ENCODE measurements at places on chromosomes 1 and 21. TPM values are rescaled to one million over a fixed set of nuclear protein-coding genes. Genes with fewer than 3 reads are reported as not detected.

Gene SPATA45
- total RNA-seq = not detected

GRCh38 chr1:191993549-191993948 is 164.7 kb upstream of the RGS18 start:
- no peak for DNase-seq

DNA sequence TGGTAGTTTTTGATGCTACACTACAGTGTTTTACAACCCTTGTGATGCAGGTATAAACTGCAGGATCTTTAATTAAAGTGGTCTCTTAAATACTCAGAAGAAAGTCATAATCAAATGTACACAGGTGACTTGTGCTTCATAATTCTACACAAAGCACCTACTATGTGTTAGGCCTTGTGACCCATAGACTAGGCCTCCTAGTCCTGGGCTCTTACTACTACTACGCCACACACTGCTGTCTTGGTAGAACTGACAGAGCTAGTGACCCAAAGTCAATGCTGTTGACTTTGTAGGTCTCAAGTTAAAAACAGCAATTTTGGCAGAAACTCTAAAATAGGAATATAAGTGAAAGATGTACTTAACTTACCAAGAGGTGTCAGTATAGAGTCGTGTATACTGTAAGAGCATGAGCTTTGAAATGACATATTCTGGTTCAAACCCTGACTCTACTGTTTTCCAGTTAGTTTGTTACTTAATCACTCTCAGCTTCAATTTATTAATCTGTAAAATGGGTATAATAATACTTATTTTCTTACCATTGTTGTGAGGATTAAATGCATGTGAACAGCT is 48.6 kb upstream of the LMO4 start:
- no peak for DNase-seq

DNA sequence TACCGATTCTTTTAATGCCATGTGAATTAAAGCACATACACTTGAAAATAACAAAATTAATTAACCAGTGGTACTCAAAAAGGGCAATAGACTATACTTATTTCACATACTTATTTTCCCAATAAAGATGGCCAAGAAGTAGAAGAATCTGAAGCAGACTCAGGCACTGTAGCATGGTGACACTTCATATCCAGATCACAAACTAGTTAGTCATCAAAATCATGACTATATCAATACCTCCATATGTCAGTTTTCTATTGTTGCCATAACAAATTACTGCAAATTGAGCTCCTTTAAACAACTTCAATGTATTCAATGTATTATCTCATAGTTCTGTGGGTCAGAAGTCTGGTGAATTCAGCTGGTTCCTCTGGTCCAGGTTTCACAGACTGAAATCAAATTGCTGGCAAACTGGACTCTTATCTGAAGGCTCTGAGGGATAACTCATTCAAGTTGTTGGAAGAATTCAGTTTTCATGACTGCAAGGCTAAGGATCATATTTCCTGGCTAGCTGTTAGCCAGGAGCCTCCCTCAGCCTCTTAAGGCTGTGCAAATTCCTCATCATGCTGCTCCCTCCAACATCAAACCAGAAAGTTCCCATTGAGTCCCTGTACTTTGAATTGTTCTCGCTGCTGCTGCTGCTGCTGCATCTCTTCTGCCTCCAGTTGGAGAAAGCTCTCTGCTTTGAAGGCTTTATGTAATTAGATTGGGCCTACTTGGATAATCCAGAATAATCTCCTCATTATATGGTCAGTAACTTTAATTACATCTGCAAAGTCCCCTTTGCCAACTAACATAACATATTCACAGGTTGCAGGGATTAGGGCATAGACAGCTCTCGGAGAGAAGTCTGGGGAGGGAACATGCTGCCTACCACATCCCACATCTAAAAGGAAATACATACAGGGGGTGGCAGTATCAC is 91.5 kb downstream of the MRPL39 start:
- DNase-seq = no peak

DNA sequence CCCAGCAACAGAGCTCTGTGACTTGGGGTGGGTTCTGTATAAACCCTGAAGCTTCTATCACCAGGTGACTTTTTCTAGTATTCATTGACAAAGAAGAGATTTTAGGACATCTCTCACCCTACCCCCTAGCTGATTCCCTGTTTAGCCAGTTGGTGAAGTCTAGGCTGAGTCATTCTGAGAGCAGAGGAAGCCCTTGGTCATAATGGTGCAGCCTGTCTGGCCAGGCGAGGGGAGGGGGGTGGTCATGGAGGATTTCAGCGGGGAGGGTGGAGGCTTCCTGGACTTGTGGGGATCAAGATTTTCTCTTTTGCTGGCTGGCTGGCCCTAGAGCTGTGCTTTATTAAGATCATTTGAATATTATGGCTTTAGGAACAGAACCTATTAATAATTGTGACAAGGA is 262.6 kb downstream of the CAMTA1 start:
- no peak for DNase-seq

DNA sequence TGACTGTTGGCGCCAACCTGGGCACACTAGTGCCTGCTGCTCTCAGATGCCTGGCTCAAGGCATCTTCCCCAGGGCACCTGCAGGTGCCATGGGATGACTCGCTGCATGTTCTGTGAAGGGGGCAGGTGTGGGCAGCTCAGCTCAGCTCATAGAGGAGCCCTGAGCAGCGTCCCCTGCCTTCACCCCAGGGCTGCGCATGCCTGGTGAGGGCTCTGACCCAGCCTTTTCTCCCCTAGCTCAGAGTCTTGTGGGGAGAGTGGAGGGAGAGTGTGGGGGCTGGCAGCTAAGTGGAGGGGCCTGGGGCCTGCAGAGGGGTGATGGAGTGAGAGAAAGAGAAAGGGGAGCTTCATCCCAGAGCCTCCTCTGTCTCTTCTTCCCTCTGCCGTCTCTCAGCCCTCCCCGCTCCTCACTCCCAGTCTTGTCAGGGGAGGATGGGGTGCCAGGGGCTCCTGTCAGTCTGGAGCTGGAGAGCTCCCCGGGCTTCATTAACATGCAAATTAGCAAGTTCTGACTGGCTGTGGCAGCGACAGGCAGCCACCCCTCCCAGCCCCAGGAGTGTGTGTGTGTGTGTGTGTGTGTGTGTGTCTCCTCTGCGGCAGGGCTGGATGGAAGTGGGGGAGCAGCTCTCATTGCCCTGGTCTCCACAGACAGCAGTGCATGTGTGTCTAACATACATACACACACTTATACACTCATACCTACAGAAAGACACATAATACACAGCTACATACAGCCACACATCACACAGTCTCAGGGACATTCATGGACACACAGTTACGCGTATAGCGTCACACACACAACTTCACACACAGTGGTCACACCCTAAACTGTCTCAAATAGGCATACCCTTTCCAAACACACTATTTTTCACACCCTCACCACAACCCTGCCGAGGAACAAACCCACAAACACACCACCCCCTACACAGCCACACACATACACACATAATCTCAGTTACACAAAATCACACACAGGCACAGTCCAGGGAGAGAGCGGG is 34.0 kb downstream of the FOXO6 start:
- DNase-seq = no peak

DNA sequence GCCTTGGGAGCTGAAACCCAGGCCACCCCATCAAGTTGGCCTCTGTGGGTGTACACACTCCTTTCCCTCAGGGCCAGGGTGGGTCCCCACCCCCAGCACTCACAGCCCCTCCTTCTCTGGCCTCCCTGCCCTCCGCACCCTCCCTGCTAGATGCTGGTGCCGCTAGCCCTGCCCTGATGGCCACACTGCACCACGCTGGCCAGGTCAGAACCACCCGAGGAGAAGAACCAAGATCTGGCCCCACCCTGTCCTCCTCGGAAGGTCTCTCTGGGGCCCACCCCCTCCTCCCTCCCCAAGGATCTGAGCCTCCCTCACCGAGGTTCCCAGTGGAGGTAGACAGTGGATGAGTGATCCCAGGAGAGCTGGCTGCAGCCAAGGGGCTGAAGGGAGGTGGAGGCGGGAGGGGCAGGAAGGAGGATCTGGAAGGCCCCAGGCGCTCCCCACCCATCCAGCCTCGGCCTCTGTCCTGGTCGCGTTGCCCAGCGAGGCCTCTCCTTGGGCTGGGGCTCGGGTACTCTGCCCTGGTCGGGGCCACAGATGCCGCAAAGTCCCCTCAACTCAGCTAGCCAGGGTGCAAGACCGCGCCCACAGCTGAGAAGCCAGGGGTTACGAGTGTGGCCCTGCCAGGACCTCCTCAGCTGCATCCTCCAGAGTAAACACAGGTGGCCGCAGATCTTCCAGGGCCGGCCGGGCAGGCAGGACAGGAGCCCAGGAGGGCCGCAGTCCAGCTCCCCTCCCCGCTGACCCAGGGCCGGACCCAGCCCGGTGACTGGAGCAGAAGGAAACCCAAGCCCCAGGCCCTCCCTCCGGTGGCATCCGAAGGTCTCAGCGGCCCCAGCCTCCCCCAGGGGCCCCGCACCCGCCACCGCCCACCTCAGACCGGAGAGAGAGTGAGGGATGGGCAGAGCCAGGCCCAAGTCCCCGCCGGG is 5.2 kb downstream of the B3GALT6 start:
- no peak for DNase-seq

DNA sequence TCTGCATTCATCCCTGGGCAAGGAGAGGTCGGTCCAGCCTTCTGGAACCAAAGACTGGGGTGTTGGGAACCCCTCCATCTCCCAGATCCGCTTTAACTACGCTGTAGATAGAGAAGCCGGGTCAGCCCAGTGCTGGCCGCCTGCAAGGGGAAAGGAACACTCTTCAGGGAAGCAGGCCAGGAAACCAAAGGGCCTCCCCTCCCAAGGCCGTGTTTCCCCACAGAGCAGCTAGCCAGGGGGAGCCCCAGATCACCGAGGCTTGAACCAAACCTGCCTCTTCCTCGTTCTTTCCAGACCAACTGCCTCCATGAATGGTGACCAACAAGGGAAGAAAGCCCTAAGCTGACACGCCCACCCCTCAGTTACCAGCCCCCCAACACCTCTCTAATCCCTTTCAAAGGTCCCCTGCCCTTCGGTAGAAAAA is 1.2 kb upstream of the CHD5 start:
- no peak for DNase-seq

DNA sequence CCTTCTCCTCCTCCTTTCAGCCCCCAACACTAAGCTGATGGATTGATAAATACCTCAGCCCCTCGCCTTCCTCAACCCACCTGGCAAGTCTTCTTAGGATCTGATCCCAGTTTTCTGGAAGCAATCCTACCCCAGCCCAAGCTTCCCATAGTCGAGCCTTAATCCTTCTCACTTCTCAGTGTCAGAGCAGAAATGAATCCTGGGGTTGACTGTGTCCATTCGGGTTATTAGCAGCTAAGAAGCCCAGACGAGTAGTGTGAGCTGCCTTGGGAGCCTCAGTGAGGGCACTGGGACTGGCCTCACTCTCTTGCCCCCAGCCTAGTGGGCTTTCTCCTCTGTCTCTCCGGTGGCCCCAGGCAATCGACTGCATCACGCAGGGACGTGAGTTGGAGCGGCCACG is 12.4 kb upstream of the PEAR1 start:
- DNase-seq = no peak

DNA sequence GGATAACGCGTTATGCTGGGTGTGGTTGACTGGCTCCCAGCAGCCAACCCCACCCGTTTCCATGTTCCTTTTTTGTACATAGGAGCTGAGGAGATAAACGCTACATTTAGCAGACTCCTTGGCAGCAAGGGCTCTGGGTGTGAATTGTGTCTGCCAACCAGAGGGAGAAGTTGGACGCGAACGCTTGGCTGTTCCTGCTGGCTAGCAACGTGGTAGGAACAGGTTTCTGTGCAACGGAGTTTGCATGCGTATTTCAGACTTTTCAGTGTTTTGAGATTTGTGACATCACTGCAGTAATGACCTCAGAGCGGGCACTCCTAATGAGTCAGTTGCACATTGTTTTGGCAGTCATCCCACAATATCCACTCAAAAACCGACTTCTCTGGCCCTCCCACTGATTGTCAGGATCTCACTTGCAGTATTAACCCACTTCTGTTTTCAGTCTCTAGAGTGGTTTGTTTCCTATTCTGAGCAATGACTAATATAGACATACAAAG is 98.7 kb upstream of the RGS1 start:
- DNase-seq = no peak

Measured in activated CD8-positive, alpha-beta T cell treated with anti-CD3 and anti-CD28 coated beads, Interleukin-2, amount 10 ng/mL, durations not matched to agents 7 days and 5 days (primary cell).